ENCODE measurements at places on chromosomes 4 and X.

GRCh38 chr4:100948911-100949310 lies 398.4 kb downstream of the PPP3CA start:
- DNase-seq = no peak

GRCh38 chr4:93748373-93749291 lies 79.9 kb upstream of the ATOH1 start:
- DNase-seq = no peak

- DNase-seq = no peak
Measured at GRCh38 chr4:45063696-45064095, 337.3 kb upstream of the GNPDA2 start.

- no peak for DNase-seq
Measured at GRCh38 chr4:24887881-24888430, 24.9 kb downstream of the CCDC149 start.

DNA sequence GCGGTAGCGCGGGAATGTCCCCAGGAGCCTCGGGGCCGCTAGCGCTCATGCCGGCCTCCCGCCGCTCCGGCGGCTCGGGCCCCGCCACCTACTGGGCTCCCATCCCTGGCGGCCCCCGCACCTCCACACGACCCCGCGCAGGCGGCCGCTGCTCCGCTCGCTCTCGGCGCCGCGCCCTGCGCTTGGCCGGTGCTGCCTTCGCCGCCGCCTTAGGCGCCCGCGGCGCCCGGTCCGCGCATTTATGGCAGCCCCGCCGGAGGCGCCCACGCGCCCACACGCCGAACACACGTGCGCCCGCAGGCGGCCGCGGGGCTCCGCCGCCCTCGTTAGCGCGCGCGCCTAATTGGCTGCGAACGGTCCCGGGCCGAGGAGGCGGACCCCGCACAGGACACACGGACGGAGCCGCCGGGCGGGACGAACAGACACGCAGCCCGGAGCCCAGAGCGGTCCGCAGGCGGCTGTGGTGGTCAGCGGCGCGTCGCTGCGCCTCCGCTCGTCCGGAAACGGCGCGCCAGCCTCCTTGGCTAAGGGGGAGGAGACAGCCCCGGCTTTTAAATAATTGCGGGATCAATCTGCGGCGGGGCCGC lies at the start of gene NKX1-1:
NKX1-1 (minus strand) TSS at position 49 of the 587 bp plus-strand sequence; CDS start at position 49, 0 bp downstream.
- no peak for DNase-seq

DNA sequence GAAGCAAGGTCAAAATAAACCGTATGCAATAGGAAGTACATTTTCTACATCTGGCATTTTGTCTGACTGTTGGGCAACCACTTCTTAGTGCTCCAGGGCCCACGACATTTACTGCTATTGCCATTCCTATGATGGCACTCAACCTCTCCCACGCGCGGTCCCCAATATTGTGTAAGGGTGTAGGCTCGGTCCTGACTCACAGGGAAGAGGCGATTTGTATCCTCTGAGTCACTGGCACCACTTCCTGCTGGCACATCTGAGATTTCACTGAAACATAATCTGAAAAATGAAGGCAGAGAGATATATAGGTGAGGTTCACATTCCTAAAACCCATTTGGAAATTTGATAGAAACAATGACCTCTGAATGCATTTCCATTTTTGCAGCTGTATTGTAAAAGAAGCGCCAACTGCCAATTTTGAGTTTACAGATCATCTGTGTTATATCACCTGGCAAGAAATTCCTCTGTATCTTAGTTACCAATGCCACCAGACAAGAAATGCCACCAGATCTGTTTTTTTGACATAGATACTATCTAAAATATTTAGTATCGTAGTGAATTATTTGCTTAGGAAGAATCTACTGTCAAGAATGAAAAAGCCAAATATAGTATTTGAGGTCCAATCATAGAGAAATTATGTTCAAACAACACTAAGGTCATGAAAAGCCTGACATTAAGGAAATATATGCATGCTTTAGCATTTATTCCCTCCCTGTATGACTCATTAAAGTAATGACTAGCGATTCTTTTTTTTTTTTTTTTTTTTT lies 9.8 kb downstream of the EREG start:
- no peak for DNase-seq

DNA sequence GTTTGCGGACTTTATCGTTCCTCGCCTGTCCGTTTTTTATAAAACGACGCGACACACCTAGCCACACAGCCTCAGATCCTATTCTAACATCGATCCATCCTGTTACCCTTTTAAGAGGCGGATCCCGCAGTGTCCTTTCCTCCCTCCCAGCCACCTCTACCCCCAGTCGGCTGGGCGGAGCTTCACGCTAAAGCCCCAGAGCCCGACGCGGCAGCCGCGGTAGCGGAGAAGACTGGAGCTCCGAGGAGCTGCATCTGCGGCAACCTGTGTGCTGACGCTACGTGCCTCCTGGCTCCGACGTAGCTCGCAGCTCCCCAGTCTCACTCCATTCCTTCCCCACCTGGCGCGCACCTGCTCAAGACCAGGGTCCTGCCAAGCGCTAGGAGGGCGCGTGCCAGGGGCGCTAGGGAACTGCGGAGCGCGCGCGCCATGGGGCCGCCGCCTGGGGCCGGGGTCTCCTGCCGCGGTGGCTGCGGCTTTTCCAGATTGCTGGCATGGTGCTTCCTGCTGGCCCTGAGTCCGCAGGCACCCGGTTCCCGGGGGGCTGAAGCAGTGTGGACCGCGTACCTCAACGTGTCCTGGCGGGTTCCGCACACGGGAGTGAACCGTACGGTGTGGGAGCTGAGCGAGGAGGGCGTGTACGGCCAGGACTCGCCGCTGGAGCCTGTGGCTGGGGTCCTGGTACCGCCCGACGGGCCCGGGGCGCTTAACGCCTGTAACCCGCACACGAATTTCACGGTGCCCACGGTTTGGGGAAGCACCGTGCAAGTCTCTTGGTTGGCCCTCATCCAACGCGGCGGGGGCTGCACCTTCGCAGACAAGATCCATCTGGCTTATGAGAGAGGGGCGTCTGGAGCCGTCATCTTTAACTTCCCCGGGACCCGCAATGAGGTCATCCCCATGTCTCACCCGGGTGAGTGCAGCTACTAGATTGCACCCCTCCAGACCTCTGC lies at the start of gene RNF128:
RNF128 (plus strand) TSS at position 217 of the 953 bp plus-strand sequence; CDS start at position 430, 213 bp downstream.
- DNase-seq = peak; percentile 17

GRCh38 chrX:32530802-32531403 lies 680.4 kb downstream of the DMD start:
- DNase-seq = peak; percentile 57

DNA sequence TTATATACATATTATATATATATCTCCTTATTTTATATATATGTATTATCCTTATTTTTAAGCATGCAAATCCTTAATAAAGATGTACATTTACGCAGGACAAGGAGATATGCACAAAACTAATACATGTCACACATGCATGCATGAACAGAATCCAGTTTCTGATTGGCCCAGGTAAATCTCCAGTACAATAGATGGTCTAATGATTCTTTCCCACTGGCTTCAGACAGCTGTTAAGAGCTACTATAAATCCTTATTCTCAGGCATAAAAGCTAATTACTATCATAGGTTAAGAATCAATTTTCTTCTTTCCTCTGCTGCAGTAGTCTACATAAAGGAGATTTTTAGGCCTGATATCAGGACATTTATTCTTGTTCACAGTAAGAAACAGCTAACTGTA lies 689.8 kb downstream of the KCTD8 start:
- DNase-seq = no peak

GRCh38 chr4:78645853-78646757 lies 94.5 kb downstream of the ANXA3 start:
- DNase-seq = no peak

DNA sequence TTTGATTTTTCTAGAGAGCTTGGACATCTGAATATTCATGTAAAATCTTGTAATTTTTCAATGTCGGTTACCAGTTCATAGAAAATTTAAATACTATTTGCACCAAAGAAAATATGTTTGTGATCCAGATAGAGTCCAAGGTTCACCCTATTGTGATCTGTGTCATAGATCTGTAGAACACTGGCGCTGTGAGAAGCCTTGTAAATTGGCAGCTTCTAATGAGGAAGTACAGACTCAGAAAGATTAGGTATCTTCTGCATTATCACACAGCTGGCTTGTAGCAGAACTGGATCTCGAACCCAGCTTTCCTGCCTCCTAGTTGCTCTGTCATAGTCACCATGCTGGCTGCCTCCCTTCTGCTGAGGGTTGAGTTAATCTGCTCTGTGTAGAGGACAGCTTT lies 106.5 kb upstream of the PAK3 start:
- no peak for DNase-seq

GRCh38 chr4:109810552-109811387 lies 4.8 kb upstream of the GAR1 start:
- DNase-seq = no peak

DNA sequence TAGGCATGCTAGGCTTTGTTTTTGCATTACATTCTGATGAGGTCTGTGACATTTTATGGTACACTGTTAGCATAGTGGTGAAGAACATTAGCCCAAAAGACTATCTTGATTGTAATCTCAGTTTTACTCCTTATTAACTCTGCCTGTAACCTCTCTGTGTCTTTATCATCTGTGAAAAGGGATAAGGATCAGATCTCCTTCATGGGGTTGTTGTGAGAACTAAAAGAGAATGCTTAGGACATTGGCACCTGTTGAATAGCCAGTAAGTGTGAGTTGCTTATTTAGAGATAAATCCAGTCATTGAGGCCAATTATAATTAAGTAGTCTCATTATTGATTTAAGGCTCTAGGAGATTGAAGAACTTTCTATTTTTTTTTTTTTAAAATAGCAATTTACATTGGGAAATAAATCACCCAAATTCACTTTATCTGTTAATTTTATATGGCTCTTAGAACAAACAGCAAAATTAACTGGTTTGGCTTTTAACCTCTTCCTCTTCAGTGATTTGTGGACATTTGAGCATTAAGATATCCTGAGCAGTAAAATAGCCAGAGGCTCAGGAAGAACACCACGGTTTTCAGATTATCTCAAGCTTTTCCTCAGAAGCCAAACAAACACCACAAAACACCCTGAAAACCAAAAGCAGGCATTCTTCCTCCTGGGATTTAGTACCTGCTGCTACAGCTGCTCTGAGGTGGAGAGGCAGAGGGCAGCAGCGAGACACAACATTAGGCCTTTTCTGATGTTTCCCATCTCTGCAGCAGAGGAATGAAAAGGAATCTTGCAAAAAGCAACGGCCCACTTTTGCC lies 192.9 kb downstream of the ARHGAP10 start:
- DNase-seq = peak; percentile 32

GRCh38 chrX:8358302-8358701 lies 106.3 kb upstream of the VCX3B start:
- no peak for DNase-seq

- no peak for DNase-seq
Measured at GRCh38 chr4:41883988-41884734, 51.1 kb upstream of the TMEM33 start.

DNA sequence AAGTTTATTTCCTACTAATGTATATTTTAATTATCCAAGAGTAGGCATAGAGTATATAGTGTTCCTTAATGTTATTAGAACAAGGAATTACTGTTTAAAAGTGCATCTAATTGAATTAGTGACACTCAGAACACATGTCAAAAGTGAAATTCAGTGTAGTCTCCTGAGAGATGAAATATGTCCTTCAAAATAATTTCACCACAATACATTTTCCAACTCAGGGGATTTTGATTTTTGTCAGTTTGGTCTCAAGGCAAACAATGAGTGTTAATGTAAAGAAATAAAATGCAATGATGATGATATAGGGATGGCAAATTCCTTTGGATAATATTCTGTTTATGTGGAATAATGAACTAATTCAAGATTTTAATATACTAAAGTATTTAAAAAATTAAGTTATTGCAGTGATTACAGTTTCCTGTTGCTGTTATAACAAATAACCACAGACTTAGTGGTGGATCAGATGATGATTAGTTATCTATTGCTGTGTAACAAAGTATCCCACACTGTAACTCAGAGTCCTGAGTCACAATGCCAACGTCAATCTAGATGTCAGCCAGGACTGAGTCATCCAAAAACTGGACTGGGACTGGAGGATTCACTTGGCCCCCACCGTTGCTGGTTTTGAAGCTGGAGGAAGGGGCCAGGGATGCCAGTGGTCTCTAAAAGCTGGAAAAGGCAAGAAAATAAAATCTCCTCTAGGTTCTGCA lies 148.0 kb upstream of the SLC7A11 start:
- no peak for DNase-seq

GRCh38 chrX:140065961-140066662 lies 100.8 kb upstream of the CXorf66 start:
- no peak for DNase-seq

GRCh38 chrX:20212486-20213089 lies 54.1 kb downstream of the RPS6KA3 start:
- DNase-seq = no peak

GRCh38 chrX:139831675-139832456 lies 101.0 kb downstream of the ATP11C start:
- no peak for DNase-seq

DNA sequence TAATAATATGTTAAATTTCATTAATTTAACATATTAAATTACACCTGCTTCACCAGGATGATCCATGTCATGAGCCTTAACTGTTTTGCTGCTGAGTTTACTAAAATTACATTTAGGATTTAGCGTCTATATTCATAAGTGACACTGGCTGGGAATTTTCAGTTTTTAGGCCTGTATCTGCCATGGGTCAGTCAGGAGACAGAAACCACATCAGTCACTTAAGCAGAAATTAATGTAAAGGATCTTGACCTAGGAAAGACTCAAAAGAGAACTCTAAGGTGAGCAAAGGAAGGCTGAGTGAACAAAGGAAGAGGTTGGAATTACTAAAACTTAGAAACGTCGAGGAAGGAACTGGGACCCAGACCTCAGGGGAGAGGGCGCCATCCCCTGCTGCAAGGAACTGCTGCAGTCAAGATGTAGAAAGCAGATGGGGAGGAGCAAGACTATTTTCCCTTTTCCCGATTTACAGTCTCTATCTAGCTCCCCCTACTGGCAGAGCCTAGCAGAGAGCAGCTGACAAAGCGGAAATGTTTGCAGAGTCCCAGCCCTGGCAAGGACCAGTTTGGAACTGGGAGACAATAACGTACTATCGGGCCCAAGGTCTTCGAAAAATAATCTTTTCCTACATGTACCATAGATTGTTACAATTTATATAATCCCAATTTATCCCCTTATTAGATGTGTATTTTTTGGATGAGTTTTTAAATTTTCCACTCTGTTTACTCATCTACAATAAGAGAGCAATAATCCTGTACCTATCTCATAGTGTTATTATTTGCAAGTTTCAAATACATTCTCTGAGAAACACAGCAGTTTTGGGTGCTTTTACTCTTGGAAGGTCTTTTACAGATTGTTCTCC lies 22.6 kb upstream of the RBBP7 start:
- DNase-seq = peak; percentile 55

Measured in COR-L47 (cell line).